NCI-H2081 (cell line): ENCODE measurements at places on chromosomes 4 and X.
A peak's percentile ranks its signal among the peaks of the same experiment; 100 is the strongest.

DNA sequence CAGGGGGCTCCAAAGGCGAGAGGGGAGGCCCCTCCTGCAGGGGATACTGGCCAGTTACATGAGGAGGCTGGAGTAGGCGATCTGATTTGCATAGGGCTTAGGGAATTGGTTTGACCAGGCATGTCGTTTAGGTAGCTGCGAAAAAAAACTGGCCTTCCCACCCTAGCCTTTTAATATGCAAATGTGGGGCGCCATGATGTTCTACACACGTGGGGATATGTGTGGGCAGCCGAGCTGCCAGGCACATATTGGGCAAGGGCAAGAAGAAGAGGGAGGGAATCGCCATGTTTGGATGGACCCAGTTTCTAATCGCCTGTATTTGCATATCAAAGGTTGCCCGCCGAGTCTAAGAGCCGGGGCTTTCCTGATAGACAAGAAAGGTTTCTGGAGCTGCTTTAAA lies 121.3 kb downstream of the PRKX start:
- no peak for DNase-seq

GRCh38 chrX:152177497-152178269 lies 39.3 kb upstream of the MAGEA10 start:
- DNase-seq = no peak

- no peak for DNase-seq
These were observed 33.4 kb downstream of the ANXA3 start for GRCh38 chr4:78584863-78585547.

- DNase-seq = no peak
These were observed 16.4 kb upstream of the PPID start for GRCh38 chr4:158739600-158739999.

DNA sequence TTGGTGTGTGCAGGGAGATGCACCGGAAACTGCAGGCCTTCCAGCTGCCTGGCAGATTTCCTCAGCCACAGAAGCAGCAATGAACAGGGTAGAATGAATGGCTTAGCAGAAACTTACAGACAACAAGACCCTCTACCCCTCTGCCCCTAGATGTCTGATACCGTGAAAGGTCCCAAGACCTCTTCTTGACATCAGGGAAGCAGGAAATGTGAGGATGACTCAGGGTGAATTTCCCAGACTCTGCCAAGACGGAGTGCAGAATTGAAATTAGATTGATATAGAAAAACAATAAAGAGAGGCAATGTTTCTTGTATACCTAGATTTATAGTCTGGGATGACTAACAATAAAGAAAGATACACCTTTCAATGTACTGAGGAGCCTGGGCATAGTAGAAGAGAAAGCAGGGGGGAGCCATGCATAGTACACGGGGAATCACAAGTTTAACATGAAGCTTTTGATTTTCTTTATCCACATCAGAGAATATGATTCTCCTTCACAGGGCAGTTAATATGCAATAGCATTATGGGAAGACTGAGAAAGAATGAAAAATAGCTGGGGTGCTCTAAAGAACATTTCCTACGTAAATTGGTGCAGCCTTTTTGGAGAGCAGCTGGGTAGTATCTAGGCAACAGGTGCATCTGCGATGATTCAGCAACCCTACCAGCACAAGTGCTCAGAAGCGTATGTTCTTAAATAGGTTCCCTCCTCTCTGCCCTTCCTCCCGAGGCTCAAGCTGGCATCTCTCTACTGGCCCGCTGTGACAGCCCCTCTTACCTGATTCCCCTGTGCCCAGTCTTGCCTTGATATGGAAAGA lies 18.3 kb upstream of the CXCR3 start:
- DNase-seq = no peak

DNA sequence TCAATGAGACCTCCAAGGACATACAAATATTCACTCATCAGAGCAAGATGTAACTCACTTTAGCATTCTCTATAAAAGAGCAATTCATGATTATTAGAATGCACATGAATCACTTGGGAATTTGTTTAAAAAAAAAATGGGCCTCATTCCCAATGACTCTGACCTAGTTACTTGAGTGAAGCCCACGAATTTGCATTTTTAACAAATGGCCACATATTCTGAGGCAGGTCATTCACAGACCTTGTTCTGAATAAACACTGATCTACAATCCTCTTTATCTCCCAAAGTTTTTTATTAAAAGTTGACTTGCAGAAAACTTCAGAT lies 255.1 kb upstream of the VEGFC start:
- no peak for DNase-seq

DNA sequence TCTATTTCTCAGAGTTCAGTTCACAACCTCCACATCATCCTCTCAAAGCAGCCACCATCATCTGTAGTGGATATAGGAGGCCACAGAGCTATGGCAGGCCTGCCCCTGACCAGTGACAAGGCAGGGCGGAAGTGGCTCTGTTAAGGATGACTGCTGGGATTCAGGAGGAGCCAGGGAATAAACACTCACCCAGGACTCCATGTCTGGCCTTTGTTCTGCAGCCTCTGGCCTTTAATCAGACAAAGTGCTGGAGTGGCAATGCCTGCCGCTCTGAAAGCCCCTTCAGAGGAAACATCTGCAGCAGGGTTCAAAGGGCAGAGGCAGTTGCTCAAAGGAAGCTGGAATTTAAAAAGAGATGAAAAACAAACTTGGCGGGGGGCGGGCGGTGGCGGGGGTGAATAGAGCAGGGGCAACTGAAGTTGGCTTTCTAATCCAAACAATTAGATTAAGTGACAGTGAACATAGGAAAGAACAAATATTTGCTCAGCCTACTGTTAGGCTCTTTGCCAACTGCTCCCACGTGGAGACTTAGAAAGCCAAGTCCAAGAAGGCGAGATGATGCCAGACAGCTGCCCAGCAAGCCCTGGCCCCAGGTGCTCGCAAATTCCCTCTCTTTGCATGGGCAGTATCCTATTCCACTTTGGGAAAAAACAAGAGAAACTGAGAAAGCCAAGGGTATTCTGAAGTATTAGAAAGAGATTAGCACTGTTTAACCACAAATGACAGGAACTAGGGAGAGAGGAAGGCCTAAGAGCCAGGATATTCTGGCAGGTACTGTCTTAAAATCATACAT lies 5.5 kb downstream of the MPP1 start:
- peak; percentile 95 for DNase-seq

DNA sequence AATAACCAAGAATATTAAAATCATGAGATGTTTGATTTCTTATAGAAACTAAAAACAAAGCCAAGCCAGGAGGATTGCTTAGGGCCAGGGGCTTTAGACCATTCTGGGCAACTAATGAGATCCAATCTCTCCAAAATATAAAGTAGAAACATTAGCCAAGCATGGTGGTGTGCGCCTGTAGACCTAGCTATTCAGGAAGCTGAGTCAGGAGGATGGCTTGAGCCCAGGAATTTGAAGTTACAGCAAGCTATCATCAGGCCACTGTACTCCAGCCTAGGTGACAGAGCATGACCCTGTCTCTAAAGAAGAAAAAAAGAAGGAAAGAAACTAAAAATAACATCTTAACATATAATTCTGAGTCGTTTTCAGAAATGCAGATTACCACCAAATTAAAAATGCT lies 96.7 kb downstream of the NAF1 start:
- DNase-seq = no peak

DNA sequence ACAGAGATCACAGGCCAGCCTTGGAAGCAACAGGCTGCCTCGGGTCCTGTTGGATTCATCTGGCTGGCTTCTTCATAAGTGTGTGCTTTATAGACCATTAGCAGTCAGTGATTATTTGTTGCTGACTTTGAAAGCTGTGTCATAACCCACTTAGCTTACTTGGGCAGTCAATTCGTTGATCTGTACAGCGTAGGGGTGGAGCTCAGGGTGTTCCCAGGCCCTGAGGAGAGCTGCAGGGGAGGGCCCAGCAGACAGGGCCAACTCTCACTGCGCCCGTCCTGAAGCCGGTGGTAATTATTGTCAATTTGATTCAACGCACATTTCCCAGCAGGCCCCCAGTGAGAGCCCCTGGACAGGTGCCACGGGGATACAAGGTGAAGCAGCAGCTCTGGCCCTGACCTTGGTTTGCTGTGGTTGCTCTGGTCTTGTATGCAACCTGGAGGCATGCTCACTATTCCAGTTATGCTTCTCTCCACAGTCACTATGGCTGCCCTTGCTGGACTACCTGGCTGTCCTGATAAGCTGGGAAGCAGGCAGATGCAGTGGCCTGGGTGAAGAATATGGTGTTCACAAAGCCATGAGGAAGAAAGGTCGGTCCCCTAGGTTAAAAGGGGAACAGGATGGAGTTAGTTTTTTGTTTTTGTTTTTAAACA lies 40.1 kb upstream of the HMGB3 start:
- DNase-seq = no peak

DNA sequence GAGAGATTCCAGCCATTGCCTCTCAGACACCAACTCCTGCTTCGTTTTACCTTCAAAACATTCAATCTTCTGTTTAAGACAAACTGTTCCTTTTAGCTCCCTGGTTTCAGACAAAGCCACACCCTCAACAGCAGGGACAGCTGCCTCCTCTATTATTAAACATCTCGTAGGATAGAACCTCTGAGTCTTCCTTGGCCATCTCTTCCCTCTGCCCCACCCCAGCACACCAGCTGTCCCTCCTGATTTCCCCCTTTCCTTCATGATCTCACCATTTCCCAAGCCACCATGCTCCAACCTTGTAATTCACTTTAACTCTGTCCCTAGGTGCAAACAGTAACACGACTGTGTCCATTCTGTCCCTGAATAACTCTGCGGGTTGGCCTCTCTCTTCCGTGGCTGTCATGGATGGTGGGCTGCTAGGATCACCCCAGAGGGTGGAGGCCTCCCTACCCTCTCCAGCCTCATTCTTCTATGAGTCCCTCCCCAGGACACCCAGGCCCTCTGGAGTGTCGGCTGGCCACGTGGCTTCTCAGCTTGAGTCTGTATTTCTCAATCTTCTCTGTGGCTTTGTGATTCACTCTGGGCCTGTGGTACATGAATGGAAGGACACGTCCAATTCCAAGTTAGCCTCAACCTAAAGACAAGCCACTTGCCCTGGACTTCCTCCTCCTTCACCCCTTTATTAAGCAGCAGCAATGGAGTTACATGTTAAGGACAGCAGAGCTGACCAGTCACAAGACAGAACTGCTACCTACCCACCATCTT lies 349.9 kb downstream of the FBXW7 start:
- no peak for DNase-seq

GRCh38 chr4:89000844-89001360 lies 56.1 kb downstream of the FAM13A start:
- DNase-seq = peak; percentile 97

- no peak for DNase-seq
These were observed 277.3 kb upstream of the KLF3 start for GRCh38 chr4:38386654-38387188.

DNA sequence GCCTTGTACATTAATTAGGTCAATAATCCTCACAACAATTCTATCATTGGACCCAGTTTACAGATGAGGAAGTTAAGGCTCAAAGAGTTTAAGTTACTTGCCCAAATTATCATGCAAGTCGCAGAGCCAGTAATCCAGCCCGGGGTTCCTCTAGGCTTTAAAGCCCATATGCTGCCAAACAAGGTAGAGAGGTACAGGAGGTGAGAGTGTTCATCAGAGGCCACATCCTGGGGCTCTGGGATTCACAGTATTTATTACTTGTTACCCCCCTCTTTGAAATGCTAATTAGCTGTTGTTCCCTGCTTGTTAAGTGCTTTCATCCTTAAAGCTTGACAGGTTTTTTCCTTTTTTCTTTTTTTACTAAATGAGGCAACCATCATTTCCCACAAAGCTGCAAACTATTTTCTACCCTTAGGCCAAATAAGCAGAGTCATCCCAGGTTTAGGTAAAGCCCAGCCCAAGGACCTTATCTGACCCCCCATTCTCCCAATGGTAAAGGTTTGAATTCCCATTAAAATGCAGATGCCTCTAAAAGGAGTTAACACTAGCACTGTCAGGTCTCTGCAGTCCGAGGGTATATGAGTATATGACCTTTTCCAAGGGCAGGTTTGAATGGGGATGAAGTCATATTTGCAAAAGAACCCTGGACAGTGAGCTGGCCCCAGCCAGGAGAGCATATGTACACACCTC lies 150.3 kb downstream of the SOX3 start:
- DNase-seq = no peak

- no peak for DNase-seq
These were observed 247.6 kb downstream of the PAPSS1 start for GRCh38 chr4:107472265-107472948.

DNA sequence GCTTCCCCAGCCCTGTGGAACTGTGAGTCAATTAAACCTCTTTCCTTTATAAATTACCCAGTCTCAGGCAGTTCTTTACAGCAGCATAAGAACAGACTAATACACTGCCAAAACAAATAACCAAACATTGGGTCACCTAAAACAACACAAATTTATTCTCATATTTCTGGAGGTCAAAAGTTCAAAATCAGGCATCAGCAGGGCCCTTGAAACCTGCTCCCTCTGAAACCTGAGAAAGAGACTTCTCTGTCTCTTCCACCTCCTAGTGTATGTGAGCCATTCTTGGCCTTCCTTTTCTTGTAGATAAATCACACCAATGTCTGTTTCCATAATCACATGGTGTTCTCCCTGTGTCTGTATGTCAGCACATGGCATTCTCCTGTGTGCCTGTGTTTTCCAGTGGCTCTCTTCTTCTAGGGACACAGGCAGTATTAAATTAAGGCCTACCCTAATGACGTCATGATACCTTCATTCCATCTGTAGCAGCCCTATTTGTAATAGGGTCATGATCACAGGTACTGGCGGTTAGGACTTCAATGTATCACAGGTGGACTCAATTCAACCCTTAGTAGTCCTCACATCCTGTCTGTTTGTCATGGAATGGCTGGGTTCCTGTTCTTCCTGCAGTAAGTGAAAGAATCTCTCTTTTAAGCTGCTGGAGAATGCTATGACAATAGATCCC lies 147.3 kb upstream of the CLNK start:
- no peak for DNase-seq
